Activated naive CD4-positive, alpha-beta T cell treated with anti-CD3 and anti-CD28 coated beads, Interleukin-2, amount 50 U/mL, for 16 hours (primary cell): ENCODE measurements at places on chromosomes 5 and 9.

GRCh38 chr5:168961681-168962080 is 339.3 kb downstream of the SLIT3 start:
- no peak for DNase-seq

- DNase-seq = no peak
Observed at GRCh38 chr5:151022511-151023018, 2.2 kb downstream of the GPX3 start.

DNA sequence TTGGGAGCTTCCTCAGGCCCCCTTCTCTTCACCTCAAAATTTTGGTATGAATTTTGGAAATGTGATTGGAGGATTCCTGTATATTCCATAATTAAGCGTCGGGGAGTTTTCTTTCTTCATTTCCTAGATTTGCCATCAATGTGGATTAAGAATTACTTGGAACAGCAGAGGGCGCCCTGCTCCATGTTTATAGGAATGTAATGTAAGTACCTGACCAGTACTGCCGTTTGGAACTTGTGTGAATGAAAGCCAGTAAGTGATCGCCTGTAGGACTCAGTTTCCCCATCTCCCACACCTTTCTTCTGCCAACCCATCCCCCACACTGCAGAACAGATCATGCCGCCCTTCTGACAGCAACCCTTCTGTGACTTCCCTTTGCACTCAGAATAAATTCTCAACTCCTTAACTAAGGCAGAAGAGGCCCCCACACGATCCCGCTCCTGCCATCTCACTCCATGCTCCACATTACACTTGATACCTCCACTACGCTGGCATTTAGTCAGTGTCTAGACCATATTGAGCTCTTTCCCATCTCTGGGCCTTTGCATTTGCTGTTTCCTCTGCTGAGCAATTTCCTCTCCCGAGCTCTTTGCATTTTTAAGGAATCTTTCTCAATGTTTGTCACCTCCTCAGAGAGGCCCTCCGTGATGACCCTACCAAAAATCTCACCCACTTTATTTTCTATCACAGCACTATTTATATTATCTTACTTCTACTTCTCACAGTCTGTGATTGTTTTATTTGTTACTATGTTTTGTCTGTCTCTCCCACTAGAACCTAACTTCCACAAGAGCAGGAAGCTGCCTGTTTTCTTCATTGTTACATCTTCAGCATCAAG is 79.5 kb upstream of the HTR4 start:
- DNase-seq = peak; percentile 66

DNA sequence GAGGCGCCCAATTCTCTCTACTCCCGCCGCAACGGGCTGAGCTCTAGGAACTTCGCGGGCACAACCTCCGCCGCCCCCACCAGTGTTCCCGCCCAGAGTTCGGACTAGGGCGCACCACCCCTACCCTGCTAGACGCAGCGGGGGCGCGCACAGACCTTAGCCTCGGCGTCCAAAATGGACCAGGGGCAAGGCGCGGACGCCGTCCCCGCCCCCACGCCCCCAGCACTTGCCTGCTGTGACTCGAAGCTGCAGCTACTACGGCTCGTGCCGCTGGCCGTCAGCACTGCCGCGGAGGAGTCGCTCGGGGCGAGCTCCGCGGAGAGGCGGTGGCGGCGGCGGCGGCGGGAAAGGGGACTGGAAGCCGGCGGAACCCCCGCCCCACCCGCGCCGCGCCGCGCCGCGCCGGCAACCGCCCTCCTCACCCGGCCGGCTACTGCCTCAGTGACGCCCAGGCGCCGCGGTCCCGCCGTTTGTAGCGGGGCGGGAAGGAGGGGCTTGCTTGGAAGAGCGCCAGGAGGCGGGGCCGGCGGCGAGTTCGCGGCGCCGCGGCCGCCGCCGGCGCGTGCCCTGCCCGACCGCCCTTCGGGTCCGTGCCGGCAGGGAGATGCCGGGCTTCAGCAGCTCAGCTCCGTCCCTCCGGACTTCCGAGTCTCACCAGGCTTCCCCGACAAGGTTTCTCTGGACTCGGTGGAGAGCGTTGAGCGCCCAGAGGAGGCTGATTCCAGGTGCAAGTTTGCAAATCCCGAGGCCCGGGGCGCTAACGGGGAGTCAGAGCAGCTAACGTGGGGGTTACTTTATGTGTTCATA is 4.5 kb downstream of the ELAVL2 start:
- DNase-seq = no peak

GRCh38 chr5:113059232-113060040 is 82.8 kb downstream of the DCP2 start:
- DNase-seq = no peak

GRCh38 chr9:89319015-89319905 is 960 bp downstream of the SECISBP2 start:
- no peak for DNase-seq

GRCh38 chr9:27549196-27549755 is 19.7 kb upstream of the MOB3B start:
- no peak for DNase-seq

- no peak for DNase-seq
Observed at GRCh38 chr9:91202736-91203283, 158.9 kb downstream of the AUH start.

DNA sequence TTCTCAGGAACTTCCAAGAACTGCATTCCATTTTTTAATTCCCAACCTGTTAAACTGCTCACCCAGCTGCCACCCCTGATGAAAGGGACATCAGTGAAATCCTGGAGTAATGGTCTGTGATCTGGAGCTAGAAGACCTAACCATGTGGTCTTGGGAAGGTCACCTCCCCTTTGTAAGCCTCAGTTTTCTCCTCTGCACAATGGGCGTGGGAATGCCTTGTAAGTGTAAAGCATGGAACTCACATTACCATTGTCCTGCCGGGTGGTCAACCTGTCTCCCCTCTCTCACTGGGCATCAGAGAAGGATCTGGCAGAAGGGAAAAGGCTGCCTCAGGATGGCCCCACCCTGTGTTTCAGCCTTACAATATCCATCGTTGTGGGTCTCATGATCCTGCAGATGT is 15.3 kb upstream of the CCDC180 start:
- DNase-seq = no peak

DNA sequence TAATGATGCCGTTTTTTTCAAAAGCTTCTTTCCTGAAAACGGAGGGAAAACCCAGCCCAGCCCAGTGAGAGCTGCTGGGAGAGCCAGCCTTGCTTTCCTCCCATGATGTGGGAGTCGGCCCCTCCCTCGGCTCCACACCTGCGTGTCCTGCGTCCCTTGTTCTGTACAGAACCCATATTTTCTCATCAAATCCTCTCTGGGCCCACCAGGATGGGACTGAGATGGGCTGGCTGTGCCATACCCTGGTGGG is 8.9 kb downstream of the FLT4 start:
- no peak for DNase-seq

DNA sequence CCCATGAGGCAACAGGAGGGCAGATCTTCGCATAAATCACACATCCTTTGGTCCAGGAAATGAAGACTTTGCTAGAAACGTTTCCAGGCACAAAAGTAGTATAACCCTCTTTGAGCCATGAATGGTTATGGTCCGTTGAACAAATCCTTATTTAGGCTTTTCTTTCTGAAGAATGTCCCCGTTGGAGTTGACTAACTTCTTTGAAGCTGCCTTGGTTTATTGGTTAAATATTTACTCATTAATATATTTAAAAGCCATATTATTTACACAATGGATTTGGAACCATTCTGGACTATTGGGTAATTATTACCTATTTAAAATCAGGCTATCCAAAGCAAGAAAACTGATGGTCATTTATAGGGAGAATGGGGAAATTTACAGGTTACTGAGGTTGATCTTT is 347.6 kb upstream of the SLC30A5 start:
- no peak for DNase-seq

DNA sequence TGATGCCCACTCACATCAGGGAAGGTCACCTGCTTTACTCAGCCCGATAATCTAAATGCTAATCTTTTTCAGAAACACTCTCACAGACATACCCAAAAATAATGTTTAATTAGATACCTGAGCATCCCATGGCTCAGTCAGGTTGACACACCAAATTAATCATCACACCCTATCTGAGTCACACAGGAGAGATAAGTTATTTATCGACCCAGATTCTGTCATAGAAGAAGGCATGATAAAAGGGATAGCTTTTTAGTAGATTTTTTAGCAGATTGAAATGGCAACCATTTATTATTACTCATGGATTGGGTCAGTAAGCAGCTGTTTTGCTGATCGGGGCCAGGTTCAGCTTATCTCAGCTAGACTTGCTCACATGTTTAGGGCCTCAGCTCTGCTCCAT is 97.8 kb upstream of the TYRP1 start:
- DNase-seq = no peak

DNA sequence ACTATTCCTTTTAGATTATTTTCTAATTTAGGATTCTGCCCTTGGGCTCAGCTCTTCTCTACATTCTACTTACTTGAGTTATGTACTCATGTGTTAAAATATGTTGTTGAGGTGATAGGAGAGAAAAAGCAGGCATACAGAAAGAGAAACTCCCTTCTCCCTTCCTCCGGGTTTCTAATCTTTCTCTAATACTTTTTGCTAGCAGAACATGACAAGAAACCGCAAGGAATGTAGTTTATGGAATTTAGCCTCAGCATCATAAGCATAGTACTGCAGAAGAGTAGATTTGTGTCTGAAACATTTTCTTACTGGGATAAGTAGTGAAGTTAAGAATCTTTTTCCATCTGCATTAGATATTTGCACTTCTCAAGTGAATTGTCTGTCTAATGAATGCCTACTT is 139.5 kb upstream of the CYLC2 start:
- no peak for DNase-seq

- no peak for DNase-seq
Observed at GRCh38 chr5:59328709-59329296, 564.7 kb downstream of the PDE4D start.

GRCh38 chr5:15446552-15446951 is 53.4 kb upstream of the FBXL7 start:
- DNase-seq = no peak

DNA sequence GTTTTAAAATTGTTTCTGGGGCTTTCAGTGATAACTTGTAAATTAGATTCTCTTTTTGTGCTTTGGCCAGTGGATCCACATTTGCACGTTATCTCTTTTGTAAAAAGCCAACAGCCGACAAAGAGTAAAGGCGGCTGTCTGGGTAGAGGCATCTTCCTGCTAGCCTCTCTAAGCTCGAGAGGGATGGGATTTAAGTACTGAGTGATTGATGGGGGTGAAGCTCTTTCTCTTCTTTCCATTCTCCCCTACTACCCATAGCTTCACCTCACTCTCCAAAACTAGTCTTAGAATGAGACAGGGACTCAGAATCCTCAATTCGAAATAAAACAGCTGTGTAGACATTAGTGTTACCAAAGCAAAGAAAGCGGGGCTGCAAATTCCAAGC is 3.4 kb downstream of the PBX3 start:
- DNase-seq = no peak

DNA sequence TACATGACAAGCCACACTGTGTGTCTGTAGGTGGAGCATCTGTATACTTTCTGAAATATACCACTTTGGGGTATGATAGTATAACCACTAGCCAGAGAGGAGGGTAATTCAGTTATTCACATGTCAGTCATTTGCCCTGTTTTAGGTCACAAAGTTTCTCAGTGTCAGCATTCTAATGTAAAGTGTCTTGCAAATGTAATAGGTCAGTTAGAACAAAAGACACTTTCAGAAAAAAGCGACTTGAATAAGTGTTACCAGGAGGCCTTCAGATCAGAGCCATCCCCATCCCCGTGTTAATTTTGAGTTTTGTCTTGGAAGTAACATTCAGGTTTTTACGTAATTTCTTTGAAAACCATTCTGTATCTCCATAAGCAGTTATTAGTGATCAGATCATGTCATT is 33.7 kb downstream of the TTC1 start:
- no peak for DNase-seq

GRCh38 chr5:53358794-53359193 is 121.6 kb upstream of the FST start:
- DNase-seq = no peak

- no peak for DNase-seq
Observed at GRCh38 chr5:72468024-72468423, 39.2 kb downstream of the ZNF366 start.

DNA sequence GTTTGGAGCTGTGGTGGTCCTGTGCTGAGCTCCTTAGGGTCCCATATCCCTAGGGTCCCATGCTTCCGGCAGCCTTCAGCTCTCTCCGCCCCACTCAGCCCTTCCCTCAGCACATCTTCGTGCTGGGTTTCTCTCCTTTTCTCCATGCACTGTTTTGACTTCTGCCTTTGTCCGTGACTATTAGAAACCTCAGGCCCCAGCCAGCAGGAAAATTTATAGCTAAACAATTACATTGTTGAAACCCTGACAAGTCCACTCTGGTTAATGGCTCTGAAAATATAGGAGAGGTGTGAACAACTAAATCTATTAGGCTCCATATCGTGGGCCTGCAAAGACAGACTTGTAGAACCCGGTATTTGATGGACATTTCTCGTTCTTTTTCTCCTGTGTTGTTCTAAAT is 523.7 kb downstream of the CCDC171 start:
- no peak for DNase-seq

DNA sequence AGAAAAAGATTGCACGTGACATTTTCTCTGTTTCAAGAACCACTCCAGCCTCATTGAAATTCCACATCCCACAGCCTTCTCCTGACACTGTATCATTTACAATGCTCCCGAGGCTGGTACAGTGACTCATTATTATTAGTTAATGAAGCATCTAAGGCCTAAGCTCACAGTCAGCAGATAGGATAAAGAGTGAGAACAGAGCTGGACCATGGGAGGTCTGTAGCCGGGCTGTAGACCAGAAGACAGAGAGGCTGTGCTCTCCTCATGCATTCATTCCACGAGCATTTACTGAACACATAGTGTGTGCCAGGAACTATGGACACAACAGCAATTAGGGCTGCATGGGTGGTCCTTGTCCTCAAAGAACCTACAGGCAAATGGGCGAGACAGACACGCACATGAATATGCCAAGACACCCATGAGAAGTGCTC is 47.3 kb upstream of the GALNT10 start:
- no peak for DNase-seq

- no peak for DNase-seq
Observed at GRCh38 chr5:59789197-59789596, 104.3 kb downstream of the PDE4D start.

- no peak for DNase-seq
Observed at GRCh38 chr5:79235261-79235633, 684 bp upstream of the JMY start.

DNA sequence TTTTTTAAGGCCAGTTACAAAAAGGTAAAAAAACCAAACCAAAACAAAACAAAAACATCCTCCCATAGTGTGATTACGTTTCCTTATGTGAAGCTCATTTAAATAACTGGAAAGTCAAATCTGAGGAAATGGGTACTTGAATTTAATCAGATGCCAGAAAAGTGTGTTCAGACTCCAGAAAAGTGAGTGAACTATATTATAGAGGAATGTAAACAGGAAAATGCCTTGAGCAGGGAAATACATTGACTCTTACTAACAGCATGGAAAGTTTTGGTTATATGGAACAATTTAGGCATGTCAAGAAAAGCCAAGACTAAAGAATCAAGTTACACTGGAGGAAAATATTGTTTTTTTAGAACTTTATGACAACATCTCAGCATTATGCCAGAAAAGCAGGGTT is 37.8 kb upstream of the RNF20 start:
- no peak for DNase-seq

GRCh38 chr9:133058550-133059320 is 3.0 kb upstream of the CEL start:
- DNase-seq = no peak
